ENCODE measurements at places on chromosomes 13 and 19.

- peak; percentile 76 for DNase-seq
These were observed 221.0 kb downstream of the KLF12 start for GRCh38 chr13:73913079-73913740.

DNA sequence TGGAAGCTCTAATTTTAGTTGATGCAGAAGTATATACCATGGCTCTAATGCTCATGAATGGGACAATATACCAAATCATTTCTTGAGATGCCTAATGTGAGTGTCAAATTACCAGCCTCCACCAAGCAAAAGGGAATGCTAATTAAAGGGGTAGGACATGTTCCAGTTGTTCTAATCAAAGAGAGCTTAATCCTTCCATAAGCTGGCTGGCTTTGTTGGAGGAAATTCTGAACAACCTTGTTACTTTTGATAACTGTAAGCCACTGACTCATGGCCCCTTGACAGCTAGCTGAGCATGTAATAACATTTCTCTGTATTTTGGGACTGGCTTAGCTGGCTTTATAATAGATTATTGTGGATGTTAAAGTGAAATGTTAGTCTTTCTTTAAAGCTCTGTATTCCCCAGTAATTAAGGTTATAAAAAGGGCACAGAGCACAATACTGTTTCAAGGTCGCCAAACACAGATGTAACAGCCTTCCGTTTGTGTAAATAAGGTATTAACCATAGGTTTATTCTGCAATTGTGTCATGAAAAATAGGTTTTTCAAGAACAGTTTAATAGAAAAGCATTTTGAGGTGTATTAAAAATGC lies 1194.0 kb downstream of the PCDH9 start:
- no peak for DNase-seq

DNA sequence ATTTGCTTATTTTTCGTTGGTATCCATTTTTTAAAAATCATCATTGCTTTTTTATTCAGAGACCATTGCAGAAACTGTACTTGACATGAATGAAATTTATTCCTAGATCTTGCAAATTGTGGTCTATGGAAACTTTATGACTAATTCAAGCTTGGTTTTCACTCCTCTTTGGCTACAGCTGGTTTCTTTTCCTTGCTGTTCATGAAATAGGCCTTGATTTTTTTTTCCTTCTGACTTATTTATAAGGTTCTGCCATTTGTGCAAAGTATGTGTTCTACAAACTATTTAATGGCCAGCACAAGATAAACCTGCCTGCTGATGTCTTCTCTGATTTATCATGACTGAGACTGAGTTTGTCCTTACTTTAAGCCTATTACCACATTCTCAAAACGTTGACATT lies 764.0 kb upstream of the SLITRK5 start:
- no peak for DNase-seq

- DNase-seq = no peak
These were observed 48.6 kb downstream of the SCEL start for GRCh38 chr13:77584106-77584505.

GRCh38 chr19:29395111-29395733 lies 130.6 kb upstream of the VSTM2B start:
- no peak for DNase-seq

GRCh38 chr19:13057147-13057572 lies 45.5 kb downstream of the LYL1 start:
- no peak for DNase-seq

DNA sequence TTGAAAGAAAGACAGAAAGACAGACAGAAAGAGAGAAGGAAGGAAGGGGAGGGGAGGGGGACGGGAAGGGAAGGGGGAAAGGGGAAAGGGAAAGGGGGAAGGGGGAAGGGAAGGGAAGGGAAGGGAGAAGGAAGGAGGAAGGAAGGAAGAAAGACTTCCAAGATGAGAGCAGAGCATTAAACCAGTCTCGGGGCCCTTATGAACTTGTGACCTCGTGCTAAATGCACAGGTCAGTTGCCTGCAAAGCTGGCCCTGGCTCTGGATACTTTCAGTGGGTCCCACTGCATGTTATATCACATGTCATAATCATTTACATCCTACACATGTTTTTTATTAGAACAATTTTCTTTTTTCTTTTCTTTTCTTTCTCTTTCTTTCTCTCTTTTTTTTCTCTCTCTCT lies 24.2 kb upstream of the ABCC4 start:
- DNase-seq = no peak

- DNase-seq = no peak
These were observed 412.5 kb downstream of the OXGR1 start for GRCh38 chr13:96581741-96582140.

DNA sequence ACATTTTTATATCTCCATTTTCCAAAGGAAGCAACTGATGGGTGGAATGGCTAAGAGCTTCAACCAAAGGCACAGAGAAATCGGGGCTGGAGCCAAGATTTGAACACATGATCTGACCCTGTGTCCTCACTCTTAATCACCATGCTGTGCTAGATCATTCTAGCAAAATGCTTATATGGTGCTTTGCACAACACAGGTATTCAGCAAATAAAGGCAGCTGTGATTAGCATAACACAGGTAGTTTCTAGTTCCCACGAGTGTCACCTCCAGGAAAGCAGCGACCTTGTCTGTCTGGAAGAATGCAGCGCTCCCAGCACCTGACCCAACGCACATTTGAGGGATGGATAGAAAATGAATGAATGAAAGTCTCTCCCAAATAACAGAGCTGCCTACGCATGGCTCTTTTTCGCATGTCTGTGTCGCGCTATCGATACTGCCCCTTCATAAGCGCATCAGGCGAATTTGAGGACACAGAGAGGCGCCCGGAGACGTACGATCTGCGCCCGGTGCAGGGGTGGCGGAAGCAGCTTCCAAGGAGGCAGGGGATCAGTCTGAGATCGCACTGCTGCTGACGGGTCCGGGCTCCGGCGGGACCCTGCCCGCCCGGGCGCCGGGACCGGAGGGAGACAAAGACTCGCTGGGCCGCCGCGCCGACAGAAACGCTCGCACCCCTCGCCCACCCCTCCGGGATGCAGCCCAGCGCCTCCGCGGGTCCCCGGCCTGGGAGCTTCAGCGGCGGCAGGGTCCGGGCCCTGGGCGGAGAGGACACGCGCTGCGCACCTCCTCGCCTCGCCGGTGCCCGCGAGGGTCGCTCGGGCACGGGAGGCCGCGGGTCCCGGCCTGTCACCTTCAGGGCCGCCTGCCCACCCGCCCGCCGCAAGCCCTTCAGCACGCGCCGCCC lies 609 bp downstream of the EPS15L1 start:
- peak; percentile 29 for DNase-seq

- DNase-seq = no peak
These were observed 45.9 kb upstream of the ATP11A start for GRCh38 chr13:112643759-112644459.

DNA sequence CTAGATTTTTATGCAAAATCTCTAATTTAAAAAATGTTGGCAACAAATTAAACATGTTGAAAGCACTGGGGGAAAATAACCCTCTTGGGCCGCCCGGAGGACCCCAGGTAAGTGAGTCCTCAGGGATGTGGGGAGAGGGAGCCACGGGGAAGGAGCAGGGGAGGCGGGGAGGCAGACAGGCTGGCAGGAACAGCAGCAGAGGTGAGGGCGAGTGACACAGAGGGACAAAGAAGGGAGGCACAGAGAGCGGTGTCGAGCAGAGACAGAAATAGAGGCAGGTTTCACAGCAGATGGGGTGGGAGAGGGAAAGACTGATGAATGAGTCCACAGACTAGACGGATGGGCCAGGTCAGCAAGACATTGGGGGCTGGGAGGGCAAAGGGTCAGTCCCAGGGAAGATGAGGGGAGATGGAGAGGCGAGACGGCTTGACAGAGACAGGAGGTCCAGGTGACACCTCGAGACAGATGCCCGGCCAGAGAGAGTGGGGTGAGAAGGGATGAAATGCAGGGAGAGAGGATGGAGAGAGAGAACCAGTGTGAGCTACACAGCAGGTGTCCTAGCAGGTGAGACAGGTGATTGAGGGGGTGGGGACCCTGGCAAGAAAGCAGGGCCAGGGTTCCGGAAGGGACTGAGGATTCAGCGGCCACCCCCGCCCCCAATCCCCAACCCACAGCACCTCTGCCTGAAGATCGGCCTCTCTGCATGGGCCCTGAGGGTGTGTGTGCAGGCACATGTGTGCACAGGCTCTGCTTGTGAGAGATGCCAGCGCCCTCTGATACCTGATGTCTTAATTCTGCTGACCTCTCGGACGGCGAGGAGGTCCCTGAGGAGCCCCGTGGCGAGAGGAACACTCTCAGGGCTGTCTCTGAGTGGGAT lies 3.8 kb downstream of the LRRC4B start:
- no peak for DNase-seq

- DNase-seq = no peak
These were observed 21.6 kb downstream of the ATP4B start for GRCh38 chr13:113636266-113636963.

DNA sequence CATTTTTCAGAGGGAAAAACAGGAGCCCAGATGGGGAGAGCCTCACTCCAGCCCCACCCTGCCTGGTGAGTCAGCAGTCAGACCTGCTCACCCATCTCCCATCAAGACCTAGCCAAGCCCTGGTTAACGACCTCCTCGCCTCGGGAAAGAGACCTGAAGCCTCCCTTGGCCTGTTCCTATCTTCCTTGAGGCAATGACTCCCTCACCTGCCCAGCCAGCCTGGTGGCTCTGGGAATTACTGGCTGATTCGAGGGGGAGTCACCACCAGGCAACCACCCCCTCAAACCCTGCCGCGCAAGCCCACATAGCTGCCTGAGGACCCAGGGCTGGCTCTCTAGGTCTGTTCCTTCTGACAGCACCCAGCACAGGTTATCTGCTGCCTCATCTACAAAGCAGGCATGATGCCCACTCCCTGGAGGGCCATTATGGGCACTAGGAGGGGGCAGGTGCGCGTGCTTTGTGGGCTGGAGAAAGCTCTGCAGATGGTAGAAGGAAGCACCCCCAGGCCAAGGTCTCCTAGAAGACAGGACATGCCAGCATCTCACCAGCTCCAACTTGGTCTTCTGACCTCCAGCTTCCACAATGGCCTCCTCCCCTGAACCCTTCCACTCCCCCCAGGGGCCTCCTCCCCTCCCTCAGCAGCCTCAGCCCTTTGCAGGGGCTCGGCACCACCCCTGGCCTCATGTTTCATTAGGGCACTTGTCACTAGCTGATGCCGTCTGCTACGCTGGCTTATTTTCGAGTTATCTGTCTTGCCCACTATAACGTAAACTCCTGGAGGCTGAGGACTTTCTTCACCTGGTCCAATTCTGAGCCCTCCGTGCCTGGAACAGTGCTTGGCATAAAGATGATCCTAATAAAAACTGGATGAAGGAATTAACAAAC lies 10.4 kb downstream of the DEDD2 start:
- DNase-seq = peak; percentile 48

GRCh38 chr19:33000510-33000909 lies 28.5 kb downstream of the FAAP24 start:
- no peak for DNase-seq

GRCh38 chr13:41699759-41700158 lies 242.4 kb downstream of the RGCC start:
- no peak for DNase-seq

GRCh38 chr13:50535050-50535449 lies 308.4 kb downstream of the DLEU7 start:
- DNase-seq = no peak

DNA sequence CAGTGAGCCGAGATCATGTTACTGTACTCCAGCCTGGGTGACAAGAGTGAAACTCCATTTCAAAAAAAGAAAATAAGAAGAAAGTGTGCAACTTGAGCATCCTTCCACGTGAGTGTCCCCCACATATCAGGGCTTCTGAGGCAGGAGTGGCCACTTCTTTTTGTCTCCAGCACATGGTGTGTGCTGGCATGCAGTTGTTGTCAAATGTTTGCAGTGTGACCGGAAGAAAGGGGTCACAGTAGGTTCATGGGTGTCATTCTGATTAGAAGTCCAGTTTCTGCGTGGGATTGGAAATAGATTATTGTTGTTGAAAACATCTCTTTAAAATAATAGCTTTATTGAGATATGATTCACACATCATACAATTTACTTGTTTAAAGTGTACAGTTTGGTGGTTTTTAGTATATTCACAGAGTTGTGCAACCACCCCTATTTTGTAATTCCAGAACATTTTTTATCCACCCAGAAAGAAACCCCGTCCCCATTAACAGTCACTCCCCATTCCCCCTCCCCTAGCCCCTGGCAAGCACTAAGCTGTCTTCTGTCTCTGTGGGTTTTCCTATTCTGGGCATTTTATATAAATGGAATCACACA lies 2.2 kb downstream of the CRTC1 start:
- no peak for DNase-seq

GRCh38 chr13:30331331-30331771 lies 24.0 kb upstream of the KATNAL1 start:
- DNase-seq = no peak

DNA sequence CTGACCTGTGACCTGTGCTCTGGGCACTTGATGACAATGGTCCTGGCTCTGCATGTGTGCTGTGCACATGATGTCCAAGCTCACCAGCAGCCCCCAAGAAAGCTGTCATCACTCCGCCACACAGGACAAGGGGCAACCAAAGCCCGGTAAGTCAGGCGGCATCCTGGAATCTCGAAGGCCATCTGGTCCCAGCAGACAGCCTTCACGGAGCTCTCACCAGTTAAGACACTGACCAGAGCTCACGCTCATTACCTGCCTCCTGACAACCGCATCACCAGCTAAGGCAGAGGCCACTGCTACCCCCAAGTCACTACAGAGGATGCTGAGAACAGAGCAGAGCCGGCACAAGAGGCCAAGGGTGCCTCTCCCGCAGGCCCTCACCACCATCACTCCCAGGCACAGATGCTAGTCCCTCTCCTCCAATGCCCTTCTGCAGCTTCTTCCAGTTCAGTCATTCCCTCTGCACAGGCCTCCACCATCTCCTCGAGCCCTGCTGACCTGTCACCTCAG lies 10.6 kb downstream of the PPP6R1 start:
- no peak for DNase-seq
